ENCODE measurements at places on chromosomes 11 and 22.

DNA sequence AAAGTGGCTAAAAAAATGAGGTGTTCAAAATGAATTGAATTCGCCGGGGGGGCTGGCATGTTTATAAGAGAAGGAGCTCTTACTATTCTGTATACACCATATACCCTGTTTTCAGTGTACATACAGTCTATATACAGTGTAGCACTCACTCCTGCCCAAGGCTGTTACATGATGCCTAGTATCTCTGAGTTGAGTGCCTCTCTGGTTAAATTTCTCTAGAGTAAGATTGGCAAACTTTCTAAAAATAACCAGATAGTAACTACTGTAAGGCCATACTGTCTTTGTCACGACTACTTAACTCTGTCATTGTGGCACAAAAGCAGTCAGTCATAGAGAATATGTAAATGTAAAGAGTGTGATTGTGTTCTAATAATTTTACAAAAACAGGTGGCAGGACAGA is 58.1 kb downstream of the PHF21A start:
- DNase-seq, result no peak

DNA sequence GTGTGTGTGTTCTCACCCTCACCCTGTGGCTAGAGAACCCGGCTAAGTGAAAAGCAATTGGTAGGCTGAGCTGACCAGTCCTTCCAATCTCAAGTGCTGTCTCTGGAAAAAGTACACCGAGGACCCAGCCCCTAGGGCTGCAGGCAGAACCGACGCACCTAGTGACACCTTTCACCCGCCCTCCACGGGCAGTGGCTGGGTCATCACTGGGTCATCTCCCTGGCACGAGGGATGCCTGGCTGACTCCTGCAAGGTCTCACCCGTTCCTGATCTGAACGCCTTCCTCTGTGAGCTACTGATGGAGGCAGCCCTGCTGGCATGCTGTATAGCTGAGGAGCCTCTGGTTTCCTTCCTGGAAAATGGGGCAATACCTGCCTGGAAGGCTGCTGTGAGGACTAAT is 311.5 kb downstream of the NTM start:
- no peak for DNase-seq

DNA sequence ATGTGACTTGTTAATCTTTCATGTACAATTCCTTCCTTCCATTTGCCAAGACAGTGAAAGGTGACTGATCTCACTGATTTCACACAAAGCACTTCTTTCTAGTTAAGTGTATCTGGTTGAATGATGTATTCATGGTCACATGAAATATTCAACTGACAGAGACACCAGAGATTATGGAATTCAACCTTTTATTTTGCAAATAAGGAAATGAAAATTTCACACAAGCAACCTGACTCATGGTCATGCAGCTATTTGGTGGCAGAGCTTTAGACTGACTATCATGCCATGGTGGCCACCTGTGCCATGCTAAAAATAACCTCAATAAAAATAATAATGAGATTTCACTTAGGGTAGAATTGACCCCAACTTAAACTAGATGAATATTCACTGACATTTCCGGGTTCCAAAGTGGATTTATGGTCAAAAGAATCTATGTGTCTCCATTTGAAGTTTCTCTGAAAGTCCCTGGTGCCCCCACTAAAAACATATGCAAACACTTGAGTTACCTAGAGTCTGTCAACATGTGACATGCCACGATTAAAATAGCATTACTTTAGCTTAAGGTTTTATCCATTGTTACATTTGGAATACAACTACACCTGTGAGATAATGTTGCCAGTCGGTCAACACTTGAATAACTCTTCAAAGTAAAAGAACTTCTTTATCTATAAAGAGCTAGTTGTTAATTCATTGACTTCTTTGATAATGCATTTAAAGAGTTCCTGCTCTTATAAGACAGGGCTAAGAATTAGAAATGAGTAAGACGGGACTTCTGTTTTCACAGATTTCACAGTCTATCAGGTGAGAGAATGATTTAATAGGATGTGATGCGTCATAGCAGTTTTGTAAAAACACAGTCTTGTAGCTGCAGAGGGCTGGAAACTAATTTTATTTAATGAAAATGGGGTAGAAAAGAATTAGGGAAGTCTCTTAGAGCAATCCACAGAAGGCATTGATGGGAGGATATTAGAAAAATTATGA is 94.6 kb upstream of the OR9G4 start:
- no peak for DNase-seq

DNA sequence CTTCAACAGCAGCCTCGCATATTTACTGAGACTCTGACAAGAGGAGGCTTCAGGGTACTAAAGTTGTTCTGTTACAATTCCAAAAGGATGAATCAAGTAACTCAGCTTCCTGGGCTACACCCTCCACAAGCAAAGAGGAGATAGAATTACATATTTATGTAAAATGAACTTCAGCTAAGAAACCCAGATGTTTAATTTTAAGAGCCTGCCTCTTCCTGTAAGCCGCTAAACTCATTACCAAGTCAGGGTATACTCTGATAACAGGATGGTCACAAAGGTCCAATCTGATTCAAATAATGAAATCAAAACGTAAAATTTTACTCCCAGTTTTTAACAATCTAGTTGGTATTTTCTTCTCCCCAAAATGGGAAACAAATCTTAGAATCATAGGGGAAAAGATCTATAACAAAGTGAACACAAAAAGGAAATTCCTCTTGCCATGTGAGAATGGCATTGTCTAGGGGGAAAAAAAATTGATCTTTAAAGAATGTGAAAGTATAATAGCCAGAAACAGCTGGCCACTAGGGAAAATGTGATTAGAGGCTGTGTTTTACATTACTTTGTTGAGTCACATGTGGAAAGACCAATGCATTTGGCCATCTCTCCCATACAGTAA is 30.9 kb downstream of the CHEK2 start:
- no peak for DNase-seq
